ENCODE measurements at places on chromosomes 5 and 9.

- no peak for DNase-seq
These were observed 115.0 kb upstream of the ELAVL2 start for GRCh38 chr9:23941051-23941450.

GRCh38 chr5:11482011-11482410 lies 422.2 kb downstream of the CTNND2 start:
- DNase-seq, result no peak

DNA sequence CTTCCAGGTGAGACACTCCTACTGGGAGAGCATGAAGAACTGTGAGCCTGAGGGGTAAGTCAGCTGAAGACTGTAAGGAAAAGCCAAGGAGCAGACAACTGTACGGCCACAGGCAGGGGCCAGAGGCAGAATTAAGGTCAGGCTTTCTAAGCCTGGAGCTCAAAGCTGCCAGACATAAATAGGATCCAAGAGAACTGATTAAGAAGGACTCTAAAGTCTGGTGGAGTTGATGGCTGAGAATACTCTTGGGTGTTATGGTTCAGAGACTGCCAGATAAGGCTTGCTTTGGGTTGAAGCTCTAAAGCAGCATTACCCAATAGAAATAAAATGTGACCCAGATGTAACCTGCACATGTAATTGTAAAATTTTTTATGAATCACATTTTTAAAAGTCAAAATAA lies 12.2 kb downstream of the PDE8B start:
- no peak for DNase-seq

DNA sequence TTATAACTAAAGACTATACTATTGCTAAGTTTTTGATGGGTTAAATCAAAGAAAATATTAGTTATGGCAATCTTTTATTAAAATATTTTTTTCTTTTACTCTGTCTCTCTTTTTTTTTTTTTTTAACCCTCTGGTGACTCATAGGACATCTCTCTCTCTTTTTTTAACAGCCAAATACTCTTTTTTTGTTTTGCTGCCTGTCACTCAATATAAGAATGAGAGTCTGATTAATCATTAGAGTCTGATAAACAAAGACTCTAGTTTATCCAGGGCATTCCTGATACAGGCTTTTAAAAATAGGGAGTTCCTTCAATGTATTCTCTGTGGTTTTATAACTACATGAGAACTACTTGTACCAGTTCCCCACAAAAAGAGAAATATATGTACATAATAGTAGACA lies 77.3 kb downstream of the SLC38A9 start:
- DNase-seq, result no peak
